ENCODE measurements at places on chromosomes 2 and 18. TPM values are rescaled to one million over a fixed set of nuclear protein-coding genes. Genes with fewer than 3 reads are reported as not detected.
A peak's percentile ranks its signal among the peaks of the same experiment; 100 is the strongest.

- DNase-seq = no peak
- no peak overlapping the region for H3K27ac ChIP-seq
- H3K4me3 ChIP-seq = no peak overlapping the region
- H3K27me3 ChIP-seq = no peaks in the 10 kb centered on the region
- no peaks in the 10 kb centered on the region for H3K36me3 ChIP-seq
Observed at GRCh38 chr18:59821983-59822382, 77.8 kb upstream of the PMAIP1 start.

- no peaks in the 10 kb centered on the region for H3K27me3 ChIP-seq
- H3K4me3 ChIP-seq = no peak overlapping the region
- DNase-seq = no peak
- H3K4me1 ChIP-seq = no peaks in the 10 kb centered on the region
- H3K36me3 ChIP-seq = no peaks in the 10 kb centered on the region
- no peak overlapping the region for H3K27ac ChIP-seq
Observed at GRCh38 chr18:34153711-34154110, 71.0 kb downstream of the NOL4 start.

- peaks cover 8% of the 10 kb centered on the region for H3K4me1 ChIP-seq
- H3K27ac ChIP-seq = no peak overlapping the region
- H3K36me3 ChIP-seq = no peaks in the 10 kb centered on the region
- H3K4me3 ChIP-seq = no peak overlapping the region
Observed at GRCh38 chr2:205786976-205787375, 104.7 kb downstream of the NRP2 start.

Gene SERPINB3
- not detected for total RNA-seq

DNA sequence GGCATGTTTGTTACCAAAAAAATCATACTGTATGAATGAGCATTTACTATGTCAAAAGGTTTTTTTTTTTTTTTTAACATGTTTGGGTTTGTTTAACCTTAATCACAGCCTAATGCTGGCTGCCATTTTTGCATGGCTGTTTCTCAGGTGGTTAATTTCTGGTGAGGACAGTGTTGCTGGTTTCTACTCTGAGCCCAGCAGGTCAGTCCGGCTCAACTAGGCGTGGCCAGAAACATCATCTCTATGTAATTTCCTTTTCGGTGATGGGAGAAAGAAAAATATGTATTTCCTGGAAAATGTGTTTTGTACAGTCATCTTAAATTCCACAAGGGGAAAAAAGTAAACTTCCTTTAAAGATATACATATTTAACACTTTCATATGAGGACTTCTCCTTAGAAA is 24.9 kb upstream of the BZW1 start:
- H3K27ac ChIP-seq = no peak overlapping the region
- no peak overlapping the region for H3K4me3 ChIP-seq

Gene SH2D6
- total RNA-seq = not detected

DNA sequence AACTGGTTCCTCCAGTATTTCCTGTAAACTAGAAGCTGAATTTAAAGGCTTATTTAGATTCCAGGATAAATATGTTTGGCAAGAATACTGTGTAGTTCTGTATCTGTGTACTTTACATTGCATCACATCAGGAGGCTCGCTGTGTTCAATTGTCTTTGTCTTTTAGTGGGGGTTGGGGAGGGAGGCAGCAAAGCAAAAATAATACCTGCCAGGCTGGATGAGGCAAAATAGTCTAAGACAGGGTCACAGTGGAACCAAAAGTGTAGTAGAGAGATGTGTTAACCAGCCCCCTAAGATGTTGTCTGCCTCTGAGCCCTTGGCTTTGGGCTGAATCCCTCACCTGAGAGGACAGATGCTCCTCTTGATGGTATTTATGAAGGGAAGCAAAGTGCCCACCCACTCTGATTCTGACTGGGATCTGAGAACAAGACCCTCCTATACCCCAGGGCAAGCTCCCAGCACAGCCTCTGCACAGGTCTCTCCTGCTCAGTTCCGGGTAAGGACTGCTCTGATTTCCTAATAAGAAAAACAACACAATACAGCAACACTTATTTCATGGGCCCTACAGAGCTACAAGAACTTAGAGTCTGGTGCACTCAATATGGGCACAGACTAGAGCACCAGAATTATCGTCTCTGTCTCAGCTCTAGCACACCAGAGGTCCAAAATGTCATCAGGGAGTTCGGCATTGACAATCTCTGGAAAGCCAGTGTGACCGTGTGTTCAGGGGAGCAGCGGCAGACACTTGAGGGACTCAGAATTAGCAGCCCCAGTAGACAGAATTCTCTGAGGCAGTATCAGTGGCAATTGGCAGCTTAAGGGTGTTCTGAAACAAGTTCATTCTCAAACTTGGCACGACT is 7.2 kb upstream of the AFTPH start:
- no peak overlapping the region for H3K4me3 ChIP-seq
- H3K27ac ChIP-seq = no peak overlapping the region
- no peaks in the 10 kb centered on the region for H3K36me3 ChIP-seq
- H3K4me1 ChIP-seq = no peaks in the 10 kb centered on the region

DNA sequence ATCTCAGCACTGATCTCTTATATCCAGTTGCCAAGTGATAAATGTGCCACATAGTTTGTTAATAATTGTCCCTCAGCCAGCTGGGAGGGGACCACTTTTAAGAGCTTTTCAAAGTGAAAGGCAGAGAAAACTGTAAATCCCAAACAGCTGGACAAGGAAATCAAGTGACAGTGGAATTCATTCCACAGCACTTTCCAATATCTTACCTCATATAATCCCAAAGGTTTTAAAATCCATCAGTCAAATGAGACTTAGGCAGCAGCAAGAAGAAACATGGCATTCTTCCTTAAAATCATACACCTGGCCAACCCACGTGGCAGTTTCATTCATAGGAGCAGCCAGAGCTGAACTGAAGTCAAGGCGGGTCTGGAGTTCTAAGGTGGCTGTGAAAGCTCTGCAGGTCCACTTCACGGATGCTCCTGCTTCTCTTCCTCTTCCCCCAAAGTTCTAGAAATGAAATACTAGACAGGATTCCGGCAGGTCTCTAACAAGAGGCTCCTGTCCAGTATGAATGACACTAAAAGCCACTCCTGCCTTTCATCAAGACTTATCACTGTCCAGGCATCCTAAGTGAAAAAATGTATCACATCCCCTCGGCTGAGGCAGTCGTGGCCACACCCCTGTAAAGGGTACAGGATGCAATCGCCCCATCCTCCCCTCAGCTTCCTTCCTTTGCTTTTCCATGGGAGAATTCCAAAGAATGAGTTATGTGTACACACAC is 190.4 kb upstream of the STK17B start:
- no peaks in the 10 kb centered on the region for H3K36me3 ChIP-seq
- H3K4me1 ChIP-seq = no peaks in the 10 kb centered on the region
- H3K27me3 ChIP-seq = no peaks in the 10 kb centered on the region
- no peak overlapping the region for H3K4me3 ChIP-seq
- no peak overlapping the region for H3K27ac ChIP-seq
- DNase-seq = no peak

- no peaks in the 10 kb centered on the region for H3K4me1 ChIP-seq
- no peaks in the 10 kb centered on the region for H3K36me3 ChIP-seq
- H3K4me3 ChIP-seq = no peak overlapping the region
- no peak for DNase-seq
Observed at GRCh38 chr2:222193328-222193983, 105.3 kb downstream of the PAX3 start.

GRCh38 chr2:36560726-36561125 is 37.2 kb downstream of the FEZ2 start:
- no peak for DNase-seq
- peaks cover 6% of the 10 kb centered on the region for H3K4me1 ChIP-seq
- no peak overlapping the region for H3K27ac ChIP-seq
- H3K4me3 ChIP-seq = no peak overlapping the region

DNA sequence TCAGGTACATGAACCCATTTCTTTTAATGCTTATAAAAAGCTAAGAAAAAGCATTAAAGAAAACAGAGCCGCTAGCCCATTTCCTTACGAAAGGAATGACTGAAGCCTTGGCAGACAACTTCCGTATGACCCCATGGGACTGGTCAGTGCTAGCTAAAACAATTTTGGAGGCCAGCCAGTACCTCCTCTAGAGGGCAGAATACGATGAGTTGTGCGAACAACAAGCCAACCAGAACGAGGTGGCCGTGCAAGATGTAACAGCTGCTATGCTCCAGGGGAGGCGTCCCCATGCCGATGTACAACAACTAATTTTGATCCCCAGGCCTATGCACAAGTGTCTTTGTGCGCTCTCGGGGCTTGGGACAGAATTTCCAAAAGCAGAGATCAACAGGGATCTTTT is 16.7 kb downstream of the MAP3K2 start:
- H3K4me1 ChIP-seq = peaks cover 4% of the 10 kb centered on the region
- H3K4me3 ChIP-seq = no peak overlapping the region
- no peak overlapping the region for H3K27ac ChIP-seq
- no peaks in the 10 kb centered on the region for H3K36me3 ChIP-seq

Gene FIGN
- total RNA-seq = 10.2 TPM

DNA sequence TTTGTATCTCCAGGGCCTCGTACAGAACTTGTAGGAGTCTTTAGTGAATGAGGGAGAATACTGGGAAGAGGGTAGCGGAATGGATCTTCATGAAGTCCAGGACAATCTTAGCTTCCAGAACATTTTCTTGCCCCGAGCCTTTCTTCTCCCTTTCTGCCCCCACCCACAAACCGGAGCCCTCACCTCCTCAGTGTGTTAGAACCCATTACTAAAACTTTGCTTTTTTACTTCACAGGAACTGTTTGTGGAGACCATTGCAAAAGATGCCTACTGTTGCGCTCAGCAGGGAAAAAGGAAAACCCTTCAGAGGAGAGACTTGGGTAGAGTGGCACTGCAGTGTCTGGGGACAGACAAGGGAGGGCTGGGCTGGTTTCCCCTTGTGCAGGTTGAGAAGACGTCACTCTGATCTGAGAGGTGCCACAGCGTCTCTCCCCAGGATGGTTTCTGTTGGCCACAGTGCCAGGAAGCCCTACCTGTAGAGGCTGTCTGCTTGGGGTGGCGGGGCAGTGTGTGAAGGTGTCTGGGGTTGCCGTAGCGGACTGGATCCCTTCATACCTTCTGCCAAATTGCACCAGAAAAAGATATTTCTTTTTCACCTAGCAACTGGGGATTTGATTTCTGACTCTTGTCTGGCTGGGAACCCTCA is 786 bp downstream of the POLE4 start:
- peak overlapping the region; percentile 75 for H3K4me3 ChIP-seq
- no peaks in the 10 kb centered on the region for H3K27me3 ChIP-seq
- peaks cover 3% of the 10 kb centered on the region for H3K4me1 ChIP-seq
- no peaks in the 10 kb centered on the region for H3K36me3 ChIP-seq
- DNase-seq = peak; percentile 24

Gene EMX1
- not detected for total RNA-seq

- peaks cover 13% of the 10 kb centered on the region for H3K4me1 ChIP-seq
- H3K36me3 ChIP-seq = no peaks in the 10 kb centered on the region
- H3K4me3 ChIP-seq = no peak overlapping the region
- DNase-seq = no peak
- no peak overlapping the region for H3K27ac ChIP-seq
- H3K27me3 ChIP-seq = no peaks in the 10 kb centered on the region
Observed at GRCh38 chr2:8144785-8145184, 537.1 kb upstream of the ID2 start.

- H3K27me3 ChIP-seq = no peaks in the 10 kb centered on the region
- no peaks in the 10 kb centered on the region for H3K36me3 ChIP-seq
Observed at GRCh38 chr2:191299010-191299409, 53.8 kb downstream of the MYO1B start.

- no peaks in the 10 kb centered on the region for H3K36me3 ChIP-seq
- H3K27me3 ChIP-seq = no peaks in the 10 kb centered on the region
- no peak for DNase-seq
- peak overlapping the region; percentile 82 for H3K4me3 ChIP-seq
Observed at GRCh38 chr2:219245899-219246230, 586 bp downstream of the STK16 start.

Gene ZBTB7C
- 15.7 TPM for total RNA-seq

- no peak overlapping the region for H3K4me3 ChIP-seq
- H3K27me3 ChIP-seq = no peaks in the 10 kb centered on the region
- no peaks in the 10 kb centered on the region for H3K36me3 ChIP-seq
- H3K27ac ChIP-seq = no peak overlapping the region
- no peak for DNase-seq
Observed at GRCh38 chr18:56861244-56861643, 210.1 kb downstream of the WDR7 start.

All from ovary (tissue), 10 donors.